ENCODE measurements at places on chromosomes 12 and 14.

- DNase-seq = no peak
Measured at GRCh38 chr12:49121047-49121696, 10.0 kb downstream of the TUBA1B start.

- DNase-seq = no peak
Measured at GRCh38 chr14:53963320-53964227, 6.9 kb upstream of the BMP4 start.

- no peak for DNase-seq
Measured at GRCh38 chr12:86675197-86675596, 419.0 kb upstream of the MGAT4C start.

DNA sequence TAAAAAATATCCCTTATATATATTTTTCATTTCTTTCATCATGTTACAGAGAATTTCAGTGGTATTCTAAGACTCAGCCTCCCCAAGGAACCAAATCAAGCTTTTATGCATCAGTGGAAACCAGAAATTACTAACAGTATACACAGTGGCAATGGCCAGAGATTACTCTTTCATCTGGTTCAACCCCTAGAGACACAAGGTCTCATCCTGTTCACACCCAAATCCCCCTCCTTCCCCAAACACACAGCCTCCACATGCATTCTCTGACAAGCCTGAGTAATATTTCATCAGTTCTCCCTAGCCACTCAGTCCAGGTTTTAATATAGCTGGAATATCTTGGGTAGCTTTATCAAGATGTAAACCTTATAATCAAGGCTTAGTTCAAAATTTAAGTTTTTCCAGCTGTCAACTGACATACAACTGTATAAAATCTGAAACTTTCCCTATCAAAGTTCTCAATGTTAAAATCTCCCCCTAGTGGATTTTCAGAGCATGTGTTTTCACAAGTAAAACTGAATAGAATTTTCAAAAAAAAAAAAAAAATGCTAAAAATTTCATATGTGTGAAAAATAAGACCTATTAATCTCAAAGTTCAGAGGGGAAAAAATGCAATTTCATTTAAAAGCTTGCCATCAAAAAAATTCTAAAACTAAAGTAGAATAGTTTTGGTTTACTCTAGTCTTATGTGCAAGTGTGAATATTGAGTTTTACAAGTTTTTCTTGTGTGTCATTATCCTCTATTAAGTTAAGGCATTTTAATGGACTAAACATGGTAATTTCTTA lies 10.5 kb upstream of the SSTR1 start:
- no peak for DNase-seq

- DNase-seq = no peak
Measured at GRCh38 chr12:68117661-68118060, 41.9 kb downstream of the IFNG start.

DNA sequence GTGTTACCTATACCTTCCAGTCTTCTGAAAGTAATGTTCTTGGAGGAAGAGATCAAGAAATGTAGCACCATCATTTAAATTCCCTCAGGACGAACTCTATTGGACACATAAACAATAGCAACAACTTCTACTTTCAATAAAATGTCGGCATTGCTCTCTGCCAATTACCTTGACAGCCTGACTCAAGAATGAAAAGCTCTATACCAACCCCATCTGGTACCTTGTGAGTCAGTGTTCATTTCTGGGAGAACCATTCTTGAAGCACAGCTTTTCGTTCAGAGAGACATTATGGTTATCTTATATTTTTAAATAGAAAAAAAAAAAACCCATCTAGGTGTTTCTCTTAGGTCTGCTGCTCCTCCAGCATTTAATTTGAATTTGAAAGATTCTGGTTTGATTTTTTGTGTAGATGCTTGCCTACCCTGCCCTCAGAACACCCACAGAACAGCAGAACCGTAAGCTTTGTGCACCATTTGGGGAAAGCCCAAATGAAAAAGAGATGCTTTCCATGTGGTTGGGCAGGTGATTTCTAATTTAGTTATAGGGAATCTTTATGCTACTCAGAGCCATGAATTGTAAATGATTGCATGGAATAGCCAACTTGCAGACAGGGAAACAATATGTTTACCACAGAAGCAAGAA lies 156.0 kb downstream of the SAMD4A start:
- no peak for DNase-seq

- no peak for DNase-seq
Measured at GRCh38 chr14:59585891-59586554, 9.4 kb upstream of the CCDC175 start.
